Activated CD8-positive, alpha-beta memory T cell treated with anti-CD3 and anti-CD28 coated beads for 1 hour (primary cell): ENCODE measurements at places on chromosomes 3 and 15.

GRCh38 chr15:55829826-55830225 is 86.9 kb upstream of the PRTG start:
- no peak for DNase-seq

DNA sequence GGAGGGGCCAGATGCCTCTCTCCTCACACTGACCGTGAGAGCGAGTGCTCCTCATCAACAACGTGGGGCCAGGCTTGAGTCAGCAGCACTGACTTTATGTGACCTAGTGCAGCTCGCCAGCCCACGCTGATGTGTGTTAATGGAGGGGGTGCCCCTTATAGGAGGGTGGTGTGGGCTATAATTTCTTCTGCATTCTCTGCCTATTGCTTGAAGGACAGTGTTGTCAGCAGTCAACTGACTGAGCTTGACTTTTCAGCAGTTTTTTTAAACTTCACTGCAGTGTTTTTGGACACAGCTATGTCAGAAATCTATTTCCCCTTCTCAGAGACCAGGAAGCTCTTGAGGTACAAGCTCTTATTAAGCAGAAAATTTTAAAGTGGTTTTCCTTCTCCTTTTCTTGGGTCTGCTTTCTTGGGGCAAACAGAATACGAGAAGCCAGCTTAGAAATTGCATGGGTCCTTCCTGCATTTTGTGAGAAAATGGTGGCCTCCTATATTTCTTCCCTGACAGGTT is 304.8 kb upstream of the CTDSPL start:
- DNase-seq = no peak

DNA sequence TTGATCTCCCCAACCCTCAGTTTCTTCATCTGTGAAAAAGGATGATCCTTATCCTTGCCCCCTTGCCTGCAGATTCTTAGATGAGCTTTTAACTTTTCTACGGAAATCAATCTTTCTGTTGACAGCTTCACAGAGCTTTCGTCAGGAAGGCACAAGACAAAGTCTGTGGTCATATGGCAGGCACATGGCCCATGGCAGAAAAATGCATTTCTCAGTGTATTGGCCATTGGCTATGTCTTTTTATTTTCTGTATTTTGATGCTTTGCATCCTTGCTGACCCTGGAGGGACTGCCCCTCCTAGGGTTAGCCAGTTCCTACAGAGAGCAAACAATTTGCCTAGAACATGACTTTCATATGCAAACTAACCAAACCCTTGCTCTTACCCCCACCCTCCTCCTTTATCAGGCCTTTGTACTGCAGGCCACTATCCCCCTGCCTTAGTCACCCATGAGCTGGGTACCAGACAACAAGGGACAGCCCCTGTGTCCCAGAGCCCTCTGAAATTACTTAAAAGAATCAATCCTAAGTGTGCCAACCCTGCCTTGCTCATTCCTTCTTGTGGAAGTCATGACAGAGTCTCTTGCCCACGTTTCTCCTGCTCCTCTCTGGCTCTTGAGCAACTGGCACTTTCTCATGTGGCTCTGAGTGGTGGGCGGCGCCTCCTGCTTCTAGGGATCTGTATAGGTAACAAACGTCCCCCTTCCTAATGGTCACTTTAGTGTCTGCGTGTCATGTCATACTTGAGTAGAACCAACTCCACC is 24.1 kb upstream of the NOX5 start:
- no peak for DNase-seq

DNA sequence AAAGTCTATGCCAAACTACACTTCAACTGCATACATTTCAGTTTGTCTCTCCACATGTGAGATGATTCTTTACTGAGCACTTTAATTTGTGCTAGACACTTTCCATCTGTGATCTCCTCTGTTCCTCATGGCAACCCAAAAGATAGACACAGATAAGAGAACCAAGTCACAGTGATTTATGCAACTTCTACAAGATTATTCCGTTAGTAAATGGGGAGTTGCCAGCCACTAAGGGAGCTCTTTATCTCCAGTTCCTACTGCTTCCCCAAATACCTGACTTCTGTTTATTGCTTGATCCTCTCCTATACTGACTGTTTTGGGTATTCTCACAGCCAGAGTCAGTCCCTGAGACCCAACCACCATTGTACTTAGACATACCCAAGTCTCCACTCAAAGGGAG is 24.1 kb upstream of the AKAP13 start:
- DNase-seq = no peak

GRCh38 chr3:117059067-117059955 is 349.7 kb downstream of the TUSC7 start:
- DNase-seq = no peak

DNA sequence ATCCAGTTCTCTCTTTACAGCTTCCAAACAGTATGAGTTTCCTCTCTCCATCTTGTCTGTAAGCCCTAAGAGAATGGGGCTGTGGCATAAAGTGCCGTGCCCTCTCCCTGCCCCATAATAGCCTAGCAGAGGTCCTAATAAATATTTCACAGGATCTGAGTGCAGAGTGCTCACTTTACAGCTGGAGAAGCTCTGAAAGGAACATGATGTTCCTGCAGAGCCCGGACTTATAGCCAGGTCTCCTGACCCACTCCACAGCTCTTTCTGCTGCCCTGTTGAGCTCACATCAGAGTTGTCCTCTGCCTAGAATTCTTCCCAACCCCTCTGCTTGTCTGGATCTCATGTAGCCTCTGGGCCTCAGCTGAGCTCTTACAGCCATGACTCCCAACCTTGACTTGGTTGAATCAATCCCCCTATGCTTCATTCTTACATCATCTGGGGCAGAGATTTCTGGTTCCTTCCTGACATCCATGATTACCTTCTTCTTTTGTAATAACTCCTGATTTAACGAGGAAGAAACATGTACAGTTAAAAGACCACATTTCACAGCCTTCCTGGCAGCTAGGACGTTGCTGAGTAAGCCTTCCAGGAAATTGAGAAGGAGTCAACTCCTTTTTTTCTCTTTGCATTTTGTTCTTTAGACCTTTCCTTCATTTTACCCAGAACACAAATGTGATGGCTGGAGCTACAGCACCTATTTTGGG is 135.3 kb downstream of the RPLP1 start:
- DNase-seq = no peak

GRCh38 chr3:160076519-160076918 is 87.9 kb downstream of the IL12A start:
- DNase-seq = no peak

DNA sequence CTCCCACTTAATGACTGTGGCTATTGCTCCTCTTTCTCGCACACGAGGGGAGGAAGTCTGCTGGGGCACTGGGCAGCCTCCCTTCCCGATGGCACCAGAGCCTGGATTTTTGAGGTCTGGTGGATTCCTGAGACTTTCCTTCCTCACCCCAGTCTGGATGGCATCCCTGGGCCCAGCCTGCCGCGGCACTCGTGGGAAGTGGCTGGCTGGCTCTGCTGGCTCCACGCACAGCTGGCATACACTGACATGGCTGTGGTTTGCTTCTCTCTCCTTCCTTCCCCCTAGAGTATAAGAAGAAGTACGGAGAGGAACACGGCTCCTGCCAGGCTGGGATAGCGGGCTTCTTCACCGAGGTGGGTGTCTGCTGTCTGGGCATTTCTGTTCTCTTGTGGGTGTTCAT is 319.8 kb upstream of the LRRFIP2 start:
- DNase-seq = no peak

DNA sequence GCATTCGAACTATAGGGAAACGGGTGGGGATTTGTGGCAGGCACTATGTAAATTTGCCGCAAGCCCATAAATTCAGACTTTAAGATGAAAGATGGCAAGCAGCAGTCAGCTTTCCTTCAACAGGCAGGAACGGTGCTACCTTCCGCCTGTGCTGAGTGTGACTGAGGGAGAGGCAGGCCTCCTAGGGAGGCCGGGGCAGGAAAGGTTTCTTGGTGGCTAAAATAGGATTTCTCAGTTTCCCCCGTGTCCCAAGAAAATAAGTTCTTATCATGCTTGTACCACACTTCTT is 12.5 kb downstream of the FLNB start:
- DNase-seq = no peak

- no peak for DNase-seq
Observed at GRCh38 chr3:47398228-47398627, 17.4 kb downstream of the PTPN23 start.

- DNase-seq = no peak
Observed at GRCh38 chr3:133384331-133385027, 15.4 kb upstream of the BFSP2 start.

DNA sequence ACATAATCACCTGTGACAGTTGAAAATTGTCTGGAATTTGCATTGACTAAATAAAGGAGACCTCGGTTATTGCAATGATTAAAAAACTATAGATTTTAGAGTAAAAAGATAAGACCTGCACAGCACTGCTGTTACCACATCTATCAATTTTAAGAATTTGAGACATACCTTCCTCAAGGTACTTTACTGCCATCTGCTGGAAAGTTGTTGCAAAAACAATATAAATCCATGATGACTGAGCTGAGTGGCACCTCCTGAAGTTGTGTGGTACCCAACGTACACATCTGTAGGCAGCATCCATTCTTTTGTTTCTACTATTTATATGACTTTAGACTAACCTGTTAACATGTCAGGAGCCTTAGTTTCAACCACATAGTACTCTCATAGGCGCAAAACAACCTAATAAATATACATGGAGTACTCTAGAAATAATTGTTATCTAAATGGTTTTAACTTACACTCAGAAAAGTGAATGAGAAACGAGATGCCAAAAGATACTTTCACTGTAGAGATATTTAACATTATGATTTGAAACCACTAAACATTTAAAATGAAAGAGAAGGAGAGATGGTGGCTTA is 106.7 kb downstream of the GHSR start:
- no peak for DNase-seq

DNA sequence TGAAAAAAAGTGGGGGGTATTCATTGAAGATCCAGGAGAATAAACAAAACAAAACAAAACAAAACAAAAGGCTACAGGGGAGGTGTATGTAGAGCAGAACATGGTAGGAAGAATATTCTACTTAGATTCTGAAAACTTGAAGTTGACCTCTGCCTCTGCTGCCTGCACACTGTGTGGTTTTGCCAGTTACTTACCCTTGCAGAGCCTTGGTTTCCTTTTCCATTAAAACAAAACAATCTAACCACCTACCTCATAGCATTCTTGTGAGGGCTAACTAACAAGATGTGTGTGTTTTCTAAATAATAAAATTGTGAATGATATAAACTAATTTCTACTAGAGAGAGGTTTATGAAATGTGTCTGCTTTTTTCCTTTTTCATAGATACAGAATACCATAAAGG is 423.1 kb downstream of the TIGIT start:
- no peak for DNase-seq

GRCh38 chr3:118863731-118864322 is 170.8 kb downstream of the IGSF11 start:
- no peak for DNase-seq

DNA sequence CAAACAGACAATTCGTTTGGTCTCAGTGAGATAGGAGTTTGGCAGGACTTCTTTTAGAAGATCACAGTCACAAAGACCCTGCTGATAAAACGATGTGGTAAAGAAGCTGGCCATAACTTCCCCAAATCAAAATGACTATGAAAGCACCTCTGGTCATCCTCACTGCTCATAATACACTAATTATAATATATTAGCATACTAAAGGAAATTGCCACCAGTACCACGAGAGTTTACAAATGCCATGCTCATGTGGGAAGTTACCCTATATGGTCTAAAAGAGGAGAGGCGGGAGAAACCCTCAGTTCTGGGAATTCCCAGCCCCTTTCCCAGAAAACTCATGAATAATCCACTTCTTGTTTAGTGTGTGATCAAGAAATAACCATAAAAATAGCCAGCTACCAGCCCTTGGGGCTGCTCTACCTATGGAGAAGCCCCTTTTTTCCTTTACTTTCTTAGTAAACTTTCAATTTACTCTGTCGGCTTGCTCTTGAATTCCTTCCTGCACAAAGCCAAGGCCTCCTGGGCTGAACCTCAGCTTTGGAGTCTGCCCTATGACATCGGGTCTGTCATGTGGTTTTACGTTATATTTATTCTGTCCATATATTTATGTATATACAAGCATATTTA is 115.8 kb upstream of the IGSF10 start:
- no peak for DNase-seq

DNA sequence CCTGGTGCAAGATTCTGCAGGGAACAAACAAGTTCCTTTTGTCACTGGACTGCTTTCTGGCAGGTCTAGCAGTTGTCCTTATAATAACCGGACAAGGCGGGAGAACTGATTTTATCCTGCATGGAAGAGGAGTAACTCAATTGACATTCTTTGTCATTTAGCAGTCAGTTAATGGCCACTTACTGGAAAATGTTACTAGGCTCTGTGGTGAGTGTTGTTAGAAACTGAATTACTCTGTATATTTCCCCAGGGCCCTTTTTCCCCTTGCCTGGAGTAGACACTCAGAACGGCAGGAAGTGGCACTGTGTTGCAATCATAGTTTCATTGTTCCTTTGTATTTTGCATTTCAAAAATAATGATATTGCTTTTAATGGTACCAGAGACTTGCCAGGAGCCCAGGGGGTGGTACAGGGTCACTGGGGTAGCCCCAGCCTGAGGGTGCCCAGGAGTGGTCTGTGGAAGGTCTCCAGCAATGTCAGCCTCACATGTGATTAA is 318.6 kb upstream of the LRRFIP2 start:
- DNase-seq = no peak

GRCh38 chr3:173463250-173463649 is 65.7 kb downstream of the NLGN1 start:
- no peak for DNase-seq

GRCh38 chr3:177371888-177372287 is 174.6 kb upstream of the TBL1XR1 start:
- no peak for DNase-seq

DNA sequence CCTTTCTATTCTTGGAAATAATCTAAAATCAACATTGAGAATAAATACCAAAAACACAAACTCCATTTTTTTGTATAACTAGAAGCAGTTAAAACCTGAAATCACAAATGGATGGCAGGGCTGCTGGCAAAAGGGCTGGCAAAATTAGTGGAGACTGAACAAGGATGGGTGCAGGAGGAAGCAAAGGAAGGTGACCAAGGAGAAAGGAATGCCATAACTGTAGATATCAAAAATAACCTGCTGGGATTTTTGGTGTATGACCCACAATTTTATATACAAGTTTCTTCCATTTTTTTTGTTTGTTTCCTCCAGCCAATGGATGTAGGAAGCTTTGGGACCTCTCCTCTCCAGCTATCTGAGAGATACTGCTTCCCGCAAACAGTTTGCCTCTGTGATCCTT is 12.7 kb downstream of the CFAP44 start:
- no peak for DNase-seq

DNA sequence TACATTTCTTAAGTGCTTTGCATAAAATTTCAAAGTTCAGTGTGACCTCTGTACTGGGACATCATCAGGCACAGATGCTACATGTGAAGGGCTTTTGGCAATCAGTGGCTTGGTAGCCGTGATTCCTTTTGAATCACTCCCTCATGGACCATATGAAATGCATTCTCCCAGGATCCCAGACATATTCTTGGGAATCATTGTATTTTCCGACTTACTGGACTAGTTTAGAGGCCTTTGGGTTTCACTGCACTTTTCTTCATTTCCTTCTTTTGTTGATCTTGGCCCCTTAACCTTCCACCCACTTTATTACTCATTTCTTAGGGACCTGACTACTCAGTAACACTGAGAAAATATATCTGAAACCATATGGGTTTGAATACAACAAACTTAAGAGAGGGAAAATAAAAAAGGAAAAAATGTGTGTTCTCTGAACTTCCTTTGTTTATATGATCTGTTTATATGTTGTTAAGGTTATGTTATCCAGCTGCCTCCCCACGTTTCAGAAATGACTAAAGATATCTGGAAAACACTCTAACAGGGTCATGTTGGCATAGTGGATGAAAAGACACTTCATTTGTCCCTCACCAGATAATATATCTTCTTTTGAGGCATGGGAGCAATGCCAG is 35.1 kb downstream of the HMG20A start:
- no peak for DNase-seq

GRCh38 chr3:49614936-49615335 is 59.2 kb upstream of the APEH start:
- no peak for DNase-seq
